ENCODE measurements at places on chromosomes 4 and X. TPM values are rescaled to one million over a fixed set of nuclear protein-coding genes. Genes with fewer than 3 reads are reported as not detected.

GRCh38 chr4:7630568-7631287, 196.0 kb upstream of the PSAPL1 start:
- DNase-seq = no peak

DNA sequence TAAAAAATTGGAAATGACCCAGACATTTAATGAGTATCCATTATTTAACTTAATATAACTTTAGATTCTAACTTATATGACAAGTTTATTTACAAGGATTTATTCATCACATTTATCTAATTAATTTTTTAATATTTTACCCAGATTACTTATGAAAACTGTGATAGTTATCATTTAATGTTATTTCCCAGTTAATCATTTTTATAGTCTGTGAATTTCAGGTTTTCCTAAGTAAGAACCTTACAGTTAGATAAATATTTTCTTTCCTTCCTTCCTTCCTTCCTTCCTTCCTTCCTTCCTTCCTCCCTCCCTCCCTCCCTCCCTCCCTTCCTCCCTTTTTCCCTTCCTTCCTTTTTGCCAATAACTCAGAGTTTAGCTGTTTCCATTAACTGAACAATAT, 14.8 kb upstream of the FHDC1 start:
- no peak for DNase-seq

GRCh38 chrX:23902419-23902818, 5.3 kb downstream of the APOO start:
- no peak for DNase-seq

GRCh38 chrX:9816084-9816700, 30.0 kb downstream of the SHROOM2 start:
- no peak for DNase-seq

DNA sequence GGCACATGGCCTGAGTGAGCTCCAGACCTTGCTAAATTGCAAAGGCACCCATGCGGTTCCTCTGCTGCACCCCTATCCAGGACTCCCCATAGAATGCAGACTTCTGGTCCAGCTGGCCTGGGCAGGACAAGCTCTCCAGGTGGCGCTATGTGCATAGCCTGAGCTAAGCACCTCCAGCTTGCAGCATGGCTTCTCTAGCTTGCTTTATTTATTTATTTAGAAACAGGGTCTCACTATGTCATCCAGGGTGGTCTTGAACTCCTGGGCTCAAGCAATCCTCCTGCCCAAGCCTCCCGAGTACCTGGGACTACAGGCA, 5.5 kb upstream of the WFS1 start:
- DNase-seq = peak; percentile 63

DNA sequence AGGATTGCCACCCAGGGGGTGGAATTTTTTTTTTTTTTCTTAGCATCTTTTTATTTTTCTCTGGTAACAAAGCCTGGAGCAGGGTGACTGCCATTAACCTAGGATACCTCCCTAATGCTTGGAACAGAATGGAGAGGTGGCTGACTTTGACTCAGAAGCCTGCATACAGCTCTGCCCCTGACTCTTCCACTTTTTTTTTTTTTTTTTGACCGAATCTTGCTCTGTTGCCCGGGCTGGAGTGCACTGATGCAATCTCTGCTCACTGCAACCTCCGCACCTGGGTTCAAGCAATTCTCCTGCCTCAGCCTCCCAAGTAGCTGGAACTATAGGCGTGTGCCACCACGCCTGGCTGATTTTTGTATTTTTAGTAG, 341 bp upstream of the SLC2A9 start:
- no peak for DNase-seq

- DNase-seq = no peak
These were observed 12.1 kb downstream of the PPA2 start for GRCh38 chr4:105461621-105462382.

The TSPAN6 gene
- 52.2 TPM for total RNA-seq

The N4BP2 gene
- total RNA-seq = 24.9 TPM

The IL9R gene
- 0.38 TPM for total RNA-seq

The SLC25A14 gene
- total RNA-seq = 14.5 TPM

The AKAP14 gene
- total RNA-seq = not detected
